ENCODE measurements at places on chromosomes 13 and 19.

DNA sequence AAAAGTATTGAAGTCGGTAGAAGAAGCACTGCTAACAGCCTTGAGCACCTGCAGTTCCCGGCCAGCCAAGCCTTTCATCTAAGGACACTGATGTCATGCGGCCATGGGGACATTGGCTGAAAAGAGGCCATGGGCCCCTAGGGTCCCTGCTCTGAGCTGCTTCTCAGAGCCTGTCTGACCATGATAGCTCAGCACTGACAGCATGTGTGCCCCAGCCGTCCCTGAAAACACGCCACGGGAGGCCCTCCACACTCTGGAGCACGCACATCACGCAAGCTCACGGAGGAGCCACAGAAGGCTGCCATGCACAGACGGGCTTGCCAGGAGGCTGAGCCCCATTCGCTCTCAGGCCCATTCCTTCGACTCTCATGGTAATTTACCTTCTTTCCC lies 51.8 kb downstream of the MLLT1 start:
- no peak for DNase-seq

DNA sequence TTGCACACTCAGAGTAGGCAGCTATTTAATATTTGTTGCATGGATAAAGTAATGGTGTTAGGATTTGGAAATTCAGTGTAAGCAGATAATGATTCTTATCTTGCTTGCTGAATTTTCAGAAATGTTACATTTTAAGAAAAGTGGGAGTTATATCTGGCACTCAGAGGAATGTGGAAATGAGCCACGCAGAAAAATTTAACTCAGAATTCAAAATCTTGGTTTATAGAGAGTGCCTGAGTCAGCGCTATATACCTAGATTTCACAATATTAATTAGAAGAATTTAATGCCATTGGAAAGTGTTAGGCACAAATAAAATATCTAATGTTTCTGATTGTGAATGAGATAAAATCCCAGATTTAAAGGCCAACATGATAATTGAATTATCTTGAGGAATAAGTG lies 96.3 kb downstream of the GPR12 start:
- DNase-seq: no peak

DNA sequence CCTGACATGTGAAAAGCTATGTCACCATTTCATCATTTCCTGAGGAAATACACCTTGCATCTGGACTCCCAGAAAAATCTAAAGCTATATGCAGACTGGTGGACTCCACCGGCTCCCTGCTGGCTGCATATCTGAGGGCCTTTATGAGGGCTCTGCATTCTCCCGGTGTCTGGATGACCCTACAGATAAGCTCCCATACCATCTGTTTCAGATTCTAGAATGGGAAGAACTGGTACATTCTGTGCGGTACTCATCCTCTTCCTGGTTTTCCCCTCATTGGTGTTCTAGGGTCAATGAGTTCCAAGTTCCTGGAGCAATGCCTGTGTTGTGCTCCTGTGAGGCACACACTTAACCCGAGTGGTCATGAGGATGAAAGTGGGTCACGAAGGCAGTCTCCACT lies 60.4 kb downstream of the COL4A1 start:
- no peak for DNase-seq

- no peak for DNase-seq
These were observed 160.3 kb downstream of the ITGBL1 start for GRCh38 chr13:101612735-101613134.

DNA sequence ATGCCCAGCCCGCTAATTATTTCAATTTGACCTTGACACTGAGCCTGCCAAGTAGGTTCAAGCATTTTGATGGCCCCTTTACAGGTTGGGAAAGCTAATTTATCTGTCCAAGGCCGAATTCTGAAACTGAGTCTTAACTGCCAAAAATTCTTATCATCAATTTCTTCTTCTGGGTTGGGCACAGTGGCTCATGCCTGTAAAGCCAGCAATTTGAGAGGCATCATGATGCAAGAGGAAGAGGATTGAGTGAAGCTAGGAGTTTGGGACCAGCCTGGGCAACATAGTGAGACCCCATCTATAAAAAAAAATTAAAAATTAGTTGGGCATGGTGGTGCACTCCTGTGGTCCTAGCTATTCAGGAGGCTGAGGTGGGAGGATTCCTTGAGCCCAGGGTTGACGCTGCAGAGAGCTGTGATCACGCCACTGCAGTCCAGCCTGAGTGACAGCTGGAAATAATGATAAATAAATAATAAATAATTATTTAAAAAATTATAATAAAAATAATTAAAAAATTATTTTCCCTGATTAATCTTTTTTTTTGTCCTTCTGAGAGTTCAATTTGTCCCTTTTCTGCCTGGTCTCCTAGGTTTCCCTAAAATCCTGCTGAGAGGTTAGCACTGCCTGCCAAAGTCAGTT lies 1.3 kb upstream of the LDLR start:
- no peak for DNase-seq

DNA sequence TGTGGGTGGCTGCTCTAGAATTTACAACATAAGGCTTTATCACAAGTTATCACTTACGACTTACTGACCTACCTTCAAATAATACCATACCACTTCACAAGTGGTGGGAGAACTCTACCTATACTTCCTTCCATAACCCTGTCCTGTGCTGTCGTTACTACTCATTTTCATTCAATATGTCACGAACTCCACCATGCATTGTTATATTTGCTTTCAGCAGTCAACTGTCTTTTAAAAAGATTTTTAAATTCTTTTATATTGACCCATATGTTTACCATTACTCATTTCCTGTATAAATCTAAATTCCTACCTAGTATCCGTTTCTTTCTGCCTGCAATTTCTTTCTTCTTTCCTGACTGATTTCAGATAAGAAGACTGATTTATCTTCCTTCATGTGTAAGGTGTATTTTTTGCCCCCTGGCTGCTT lies 200.0 kb downstream of the KLF12 start:
- DNase-seq: no peak

DNA sequence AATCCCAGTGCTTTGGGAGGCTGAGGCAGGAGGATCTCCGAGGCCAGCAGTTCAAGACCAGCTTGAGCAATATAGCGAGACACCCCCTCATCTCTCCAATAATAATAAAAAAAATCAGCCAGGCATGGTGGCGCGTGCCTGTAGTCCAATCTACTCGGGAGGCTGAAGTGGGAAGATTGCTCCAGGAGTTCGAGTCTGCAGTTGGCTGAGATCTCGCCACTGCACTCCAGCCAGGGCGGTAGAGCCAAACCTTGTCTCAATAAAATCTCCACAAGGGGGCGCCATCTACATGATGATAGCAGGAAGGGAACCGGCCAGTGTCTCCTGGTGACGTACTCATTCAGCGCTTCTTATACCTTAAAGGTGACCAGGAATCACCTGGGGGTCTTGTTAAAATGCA lies 13.6 kb upstream of the C5AR1 start:
- DNase-seq: peak; percentile 71

DNA sequence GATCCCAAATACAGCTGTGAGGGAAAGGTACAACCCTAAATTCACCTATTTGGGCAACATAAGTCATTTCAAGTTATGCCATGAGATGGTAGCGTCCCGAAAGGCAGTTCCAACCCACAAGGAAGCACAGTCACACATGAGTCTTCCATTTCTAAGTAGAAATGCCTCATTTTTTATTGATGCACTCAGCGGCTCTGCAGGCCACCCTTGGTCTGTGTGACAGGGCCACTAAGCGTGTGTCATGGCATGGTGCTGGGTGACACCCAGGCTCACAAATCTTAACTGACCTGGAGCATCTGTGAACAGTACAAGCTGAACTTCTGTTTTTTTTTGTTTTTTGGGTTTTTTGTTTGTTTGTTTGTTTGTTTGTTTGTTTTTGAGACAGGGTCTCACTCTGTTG lies 15.1 kb downstream of the RAB20 start:
- DNase-seq: no peak

DNA sequence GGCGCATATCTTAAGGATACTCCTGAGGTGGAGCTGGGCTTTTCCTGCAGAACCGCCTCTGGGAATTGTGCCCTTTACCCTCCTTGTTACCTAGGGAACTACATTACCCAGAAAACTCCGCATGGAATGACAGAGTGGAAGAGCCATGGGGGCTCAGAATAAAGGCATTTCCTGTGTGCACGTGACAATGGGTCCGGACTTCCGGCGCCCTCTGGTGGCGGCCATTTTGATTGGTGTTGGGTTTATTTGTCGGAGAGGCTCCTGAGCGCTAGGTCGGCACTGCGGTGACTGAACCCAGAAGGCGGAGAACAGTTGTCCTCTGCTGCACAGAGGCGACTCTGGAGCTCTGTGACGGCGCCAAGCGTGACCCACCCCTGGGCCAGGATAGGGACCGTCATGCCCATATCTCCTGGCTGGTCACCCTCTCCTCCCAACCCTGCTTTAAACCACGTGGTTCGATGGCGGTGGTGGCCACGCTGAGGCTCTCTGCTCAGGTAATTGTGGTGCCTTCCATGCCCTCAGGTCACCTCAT lies at the start of gene ZNF587B:
Gene ZNF587B (plus strand): TSS at position 229 of the 532 bp plus-strand sequence. CDS start 230 bp downstream, at position 459.
- DNase-seq: peak; percentile 47

DNA sequence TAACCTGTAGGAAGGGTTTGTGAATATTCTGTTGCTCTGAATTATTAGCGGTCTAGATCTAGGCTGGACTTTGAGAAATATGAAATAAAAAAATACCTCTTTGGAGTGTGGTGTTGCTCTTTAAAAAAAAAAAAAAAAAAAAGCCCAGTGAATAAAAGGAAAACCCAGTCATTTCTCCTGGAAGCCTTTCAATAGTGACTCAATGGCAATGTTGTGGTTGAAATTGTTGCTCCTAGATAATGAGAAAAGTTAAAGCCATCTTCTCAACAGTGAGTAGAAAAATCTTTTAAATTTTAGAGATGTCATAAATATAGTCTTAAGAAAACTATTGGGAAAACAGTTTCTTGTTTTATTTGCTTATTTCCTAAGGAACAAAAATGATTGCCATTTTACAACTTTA lies 135.3 kb downstream of the RFC3 start:
- DNase-seq: no peak

DNA sequence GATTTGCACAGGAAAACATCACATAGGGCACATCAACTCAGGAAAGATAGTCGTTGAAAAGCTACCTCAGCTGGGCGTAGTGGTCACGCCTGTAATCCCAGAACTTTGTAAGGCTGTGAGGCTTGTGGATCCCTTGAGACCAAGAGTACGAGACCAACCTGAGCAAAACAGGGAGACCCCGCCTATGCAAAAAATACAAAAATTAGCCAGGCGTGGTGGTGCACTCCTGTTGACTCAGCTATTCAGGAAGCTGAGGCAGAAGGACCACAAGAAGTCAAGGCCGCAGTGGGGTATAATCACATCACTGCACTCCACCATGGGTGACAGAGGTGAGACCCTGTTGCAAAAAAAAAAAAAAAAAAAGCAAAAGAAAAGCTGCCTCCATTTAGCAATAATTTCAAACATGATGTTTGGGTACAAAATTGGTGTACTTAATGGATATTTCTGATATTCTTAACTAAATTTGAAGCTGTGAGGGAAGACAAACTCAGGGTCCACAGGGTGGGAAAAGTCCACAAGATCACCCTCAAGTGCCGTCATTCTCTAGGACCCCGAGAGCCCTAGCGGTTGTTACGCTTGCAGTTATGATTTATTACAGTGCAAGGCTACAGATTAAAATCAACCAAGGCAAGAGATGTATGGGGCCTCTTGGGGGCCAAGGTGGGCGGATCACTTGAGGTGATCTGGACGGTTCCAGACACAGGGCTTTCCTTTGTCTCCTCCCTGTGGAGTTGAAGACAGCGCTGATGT lies 42.5 kb upstream of the LDLR start:
- DNase-seq: no peak

GRCh38 chr13:21735701-21736401 lies 65.0 kb downstream of the FGF9 start:
- DNase-seq: no peak

GRCh38 chr19:1093811-1094553 lies 1.2 kb downstream of the POLR2E start:
- DNase-seq: no peak

DNA sequence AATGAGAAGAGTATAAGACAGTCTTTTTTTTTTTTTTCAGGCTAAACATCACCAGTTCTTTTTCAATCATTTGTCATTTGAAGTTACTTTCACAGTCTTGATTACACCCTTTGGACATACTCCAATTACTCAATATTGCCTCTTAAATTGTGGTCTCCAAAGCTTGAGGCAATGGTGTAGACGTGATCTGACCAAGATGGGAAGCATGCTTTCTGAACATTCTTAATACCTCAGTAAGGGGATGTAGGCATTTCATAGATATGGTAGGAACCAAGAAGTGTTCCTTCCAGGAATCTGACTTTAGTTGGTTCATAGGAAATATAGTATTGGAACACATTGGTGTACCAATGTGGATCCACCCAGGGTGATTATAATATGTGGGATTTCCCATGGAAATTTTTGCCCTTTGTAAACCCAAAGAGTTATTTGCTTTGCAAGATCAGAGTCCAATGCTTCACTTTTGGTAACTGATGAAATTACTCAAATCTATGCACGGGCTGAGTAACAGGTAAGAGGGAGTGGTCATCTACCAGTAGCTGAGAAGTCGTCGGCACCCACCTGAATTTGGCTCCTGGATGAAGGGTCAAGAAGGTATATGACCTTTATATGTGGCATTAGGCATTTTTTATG lies 62.2 kb downstream of the ERCC5 start:
- no peak for DNase-seq

All from PC-9 (cell line).